ENCODE measurements at places on chromosomes 5 and 9.

DNA sequence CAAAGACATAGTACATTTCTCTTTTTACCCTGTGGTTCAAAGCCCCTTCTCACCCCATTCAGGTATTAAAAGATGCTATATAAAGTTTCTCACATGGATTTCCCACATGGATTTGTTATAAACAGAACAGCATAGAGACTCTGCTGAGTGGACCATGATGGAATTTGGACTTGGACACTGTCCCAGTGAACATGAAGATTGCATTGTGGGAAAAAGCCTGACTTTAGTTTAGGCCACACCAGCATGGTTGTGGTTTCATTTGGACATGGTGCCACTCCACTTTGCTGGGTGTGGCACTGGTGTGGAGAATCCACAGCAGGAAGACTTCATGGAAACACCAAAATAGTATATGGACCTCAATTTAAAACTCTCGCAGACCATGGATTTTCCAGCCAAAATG, 124.6 kb downstream of the ARHGAP26 start:
- DNase-seq: no peak

DNA sequence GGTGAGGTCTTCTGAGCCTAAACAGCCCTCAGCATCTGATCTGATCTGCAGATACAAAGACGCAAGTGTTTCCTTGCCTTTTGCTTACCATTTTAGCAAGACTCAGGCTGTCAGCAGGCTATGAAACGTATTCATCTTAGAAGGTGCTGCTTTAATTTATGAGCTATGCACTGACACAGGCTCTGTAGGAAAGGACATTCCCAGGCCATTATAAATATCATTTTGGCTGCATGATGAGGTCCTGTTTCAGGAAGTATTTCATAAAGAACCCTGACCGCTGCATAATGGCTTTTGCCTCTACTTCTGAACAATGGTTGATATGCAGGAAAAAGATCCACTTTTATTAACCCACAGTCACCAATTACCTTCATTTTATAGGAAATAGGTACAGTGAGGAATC, 98.4 kb upstream of the CAST start:
- DNase-seq: no peak

DNA sequence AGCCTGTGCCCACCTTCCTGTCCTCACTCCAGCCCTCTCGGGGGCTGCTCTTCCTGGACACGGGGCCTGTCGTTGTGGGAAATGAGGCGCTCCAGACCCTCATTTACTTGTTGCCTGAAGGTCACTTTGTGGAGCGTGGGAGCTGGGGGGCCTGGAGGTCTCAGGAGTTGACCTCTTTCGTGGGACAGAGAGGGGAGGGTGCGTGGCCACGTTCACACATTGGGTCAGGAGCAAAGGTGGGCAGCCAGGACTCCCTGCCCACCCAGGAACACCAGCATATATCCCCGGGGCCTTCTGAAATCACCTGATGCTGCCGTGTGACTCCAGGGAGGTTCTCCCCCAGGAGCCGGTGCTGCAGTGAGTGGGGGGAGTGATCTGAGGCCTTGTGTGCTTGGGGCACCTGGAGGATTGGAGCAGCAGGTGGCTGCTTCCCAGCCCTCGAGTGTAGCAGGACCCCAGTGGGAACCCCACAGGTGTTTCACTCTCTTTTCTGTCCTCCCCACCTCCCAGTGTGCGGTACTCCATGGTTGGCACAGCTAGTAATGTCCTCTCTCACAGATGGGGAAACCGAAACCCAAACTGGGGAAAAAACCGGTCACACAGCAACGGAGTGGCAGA, 20.3 kb downstream of the NCS1 start:
- DNase-seq: no peak

- no peak for DNase-seq
These were observed 143.7 kb downstream of the TRIO start for GRCh38 chr5:14286574-14287421.

- no peak for DNase-seq
These were observed 27.9 kb downstream of the TTC1 start for GRCh38 chr5:160036884-160037283.

- DNase-seq: no peak
These were observed 32.4 kb upstream of the TNFSF8 start for GRCh38 chr9:114962809-114963208.

GRCh38 chr9:102844716-102845115, 150.4 kb upstream of the CYLC2 start:
- no peak for DNase-seq

- DNase-seq: no peak
These were observed 235.4 kb upstream of the RIOK2 start for GRCh38 chr5:97418462-97418861.

DNA sequence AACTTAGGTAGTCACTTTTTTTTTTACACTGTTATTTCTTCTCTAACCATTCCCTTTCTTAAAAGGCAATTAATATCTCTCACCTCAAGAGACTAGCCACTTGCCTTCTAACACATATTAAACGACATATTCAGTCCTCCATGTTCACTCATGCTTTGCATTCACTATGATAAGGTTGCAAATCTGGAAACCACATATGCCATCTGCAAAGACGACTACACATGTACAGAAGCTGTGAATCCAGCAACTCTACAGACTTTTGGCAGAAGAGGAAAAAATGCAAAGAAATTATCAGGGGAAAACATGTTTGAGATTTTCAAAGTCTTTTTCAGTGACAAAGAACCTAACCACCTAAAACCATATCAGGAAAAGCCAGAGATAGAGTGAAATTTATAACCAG, 112.1 kb downstream of the EPB41L4A start:
- DNase-seq: no peak

DNA sequence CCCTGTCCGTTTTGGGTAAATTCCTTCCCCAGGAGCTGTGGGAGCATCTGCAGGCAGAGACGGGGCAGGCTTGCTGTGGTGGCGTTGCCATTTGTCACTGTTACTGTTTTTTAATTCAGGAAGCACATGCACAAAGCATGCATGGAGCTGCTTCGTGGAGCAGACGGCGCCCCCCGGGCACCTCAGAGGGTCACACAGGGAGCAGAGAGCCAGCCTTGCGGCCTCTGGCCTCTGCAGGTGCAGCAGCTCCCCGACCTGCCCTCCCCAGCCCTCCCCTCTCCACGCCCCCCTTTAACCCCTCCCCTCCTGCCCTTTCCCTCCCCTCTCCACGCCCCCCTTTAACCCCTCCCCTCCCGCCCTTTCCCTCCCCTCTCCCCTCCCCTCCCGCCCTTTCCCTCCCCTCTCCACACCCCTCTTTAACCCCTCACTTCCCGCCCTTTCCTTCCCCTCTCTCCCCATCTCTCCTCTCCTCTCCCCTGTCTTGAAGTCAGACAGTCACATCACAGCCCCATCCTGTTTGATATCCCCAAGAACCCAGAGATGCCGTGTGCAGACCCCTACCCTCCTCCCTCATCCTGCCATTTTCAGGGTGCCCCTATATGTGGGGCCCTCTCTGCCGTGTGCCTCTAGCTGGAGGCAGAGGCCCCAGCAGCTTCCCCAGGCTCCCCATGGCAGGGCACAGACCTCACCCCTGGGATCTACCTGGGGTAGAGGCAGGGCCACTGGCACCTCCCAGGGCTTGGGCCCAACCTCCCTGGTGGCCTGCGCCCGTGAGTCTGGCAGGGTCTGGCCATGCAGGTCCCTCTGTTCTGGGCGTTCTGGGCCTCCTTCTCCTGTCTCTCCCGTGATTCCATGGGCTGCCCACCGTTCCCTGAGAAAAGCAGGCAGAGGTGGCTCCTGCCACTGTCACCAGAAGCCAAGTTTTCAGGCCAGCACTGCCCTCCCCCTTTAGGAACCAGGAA, 29.6 kb upstream of the UBAC1 start:
- peak; percentile 58 for DNase-seq

GRCh38 chr5:20109326-20109725, 121.3 kb upstream of the CDH18 start:
- DNase-seq: no peak

DNA sequence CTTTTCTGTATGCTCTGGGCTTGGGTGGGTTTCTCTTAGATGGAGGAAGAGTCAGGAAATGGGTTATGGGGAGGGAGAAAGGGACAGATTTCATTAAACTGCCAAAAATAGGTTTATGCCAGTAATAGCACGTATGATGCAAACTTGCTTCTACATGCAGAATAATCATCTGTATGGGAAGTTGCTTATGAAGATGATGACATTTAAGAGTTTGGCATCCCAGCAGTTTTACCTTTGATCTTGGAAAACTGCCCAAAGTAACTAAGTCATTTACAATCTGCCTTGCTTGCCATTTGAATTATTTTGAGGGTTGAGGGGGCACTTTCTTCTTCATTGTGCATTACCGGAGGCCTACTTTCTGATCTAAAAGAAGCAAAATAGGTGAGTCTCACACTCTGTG, 282.9 kb upstream of the ANKRD55 start:
- DNase-seq: no peak

- no peak for DNase-seq
These were observed 26.7 kb upstream of the NXNL2 start for GRCh38 chr9:88508326-88508725.

GRCh38 chr5:112757468-112758208, 20.0 kb downstream of the APC start:
- peak; percentile 74 for DNase-seq
